Hematopoietic multipotent progenitor cell treated with erythropoietin and hydrocortisone succinate and interleukin-3 and kit ligand, for 6 days (in vitro differentiated cells): ENCODE measurements at places on chromosomes 12 and 14.

- no peak for DNase-seq
Measured at GRCh38 chr14:74524076-74524811, 30.7 kb downstream of the ISCA2 start.

GRCh38 chr14:59161561-59162175, 26.8 kb upstream of the DAAM1 start:
- DNase-seq = no peak

DNA sequence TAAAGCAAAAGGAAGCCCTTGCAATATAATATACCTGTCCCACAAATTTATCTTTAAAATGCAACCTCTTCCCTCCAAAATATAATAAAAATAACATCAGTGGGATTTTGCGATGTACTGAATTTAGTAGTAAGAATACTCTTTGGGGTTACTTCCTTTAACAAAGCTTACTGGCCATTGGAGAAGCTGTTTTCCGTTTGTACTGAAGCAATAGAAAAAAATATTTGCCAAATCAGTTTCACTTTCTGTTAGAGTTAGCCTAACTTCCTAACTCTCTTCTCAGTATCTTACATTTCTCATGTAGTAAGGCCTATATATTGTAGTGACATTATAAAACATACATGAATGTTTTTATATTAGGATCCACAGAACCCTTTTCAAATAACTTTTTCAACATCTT, 3.7 kb downstream of the MAX start:
- DNase-seq = peak; percentile 64

- DNase-seq = no peak
Measured at GRCh38 chr14:49770212-49770817, 2.4 kb downstream of the KLHDC2 start.

GRCh38 chr12:52836042-52836466, 1.9 kb upstream of the KRT79 start:
- DNase-seq = peak; percentile 43

DNA sequence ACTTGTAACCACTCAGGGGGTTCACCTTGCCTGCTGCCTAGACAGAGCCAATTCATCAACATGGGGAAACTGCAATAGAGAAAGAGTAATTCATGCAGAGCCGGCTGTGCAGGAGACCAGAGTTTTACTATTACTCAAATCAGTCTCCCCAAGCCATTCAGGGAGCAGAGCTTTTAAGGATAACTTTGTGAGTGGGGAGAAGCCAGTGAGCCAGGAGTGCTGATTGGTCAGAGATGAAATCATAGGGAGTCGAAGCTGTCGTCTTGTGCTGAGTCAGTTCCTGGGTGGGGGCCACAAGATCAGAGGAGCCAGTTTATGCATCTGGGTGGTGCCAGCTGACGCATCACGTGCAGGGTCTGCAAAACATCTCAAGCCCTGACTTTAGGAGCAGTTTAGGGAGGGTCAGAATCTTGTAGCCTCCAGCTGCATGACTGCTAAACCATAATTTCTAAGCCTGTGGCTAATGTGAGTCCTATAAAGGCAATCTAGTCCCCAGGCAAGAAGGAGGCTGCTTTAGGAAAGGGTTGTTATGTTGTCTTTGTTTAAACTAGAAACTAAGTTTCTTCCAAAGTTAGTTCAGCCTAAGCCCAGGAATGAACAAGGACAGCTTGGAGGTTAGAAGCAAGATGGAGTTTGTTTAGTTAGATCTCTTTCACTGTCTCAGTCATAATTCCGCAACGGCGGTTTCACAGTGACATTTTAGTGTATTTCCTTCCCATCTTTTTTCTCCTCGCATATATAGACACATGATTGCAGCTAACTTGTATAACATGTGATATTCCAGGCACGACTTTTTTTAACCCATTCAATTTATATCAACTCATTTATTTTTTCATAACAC, 68.9 kb upstream of the NCOR2 start:
- peak; percentile 89 for DNase-seq

- DNase-seq = peak; percentile 41
Measured at GRCh38 chr12:2338991-2339431, 286.2 kb downstream of the CACNA1C start.

DNA sequence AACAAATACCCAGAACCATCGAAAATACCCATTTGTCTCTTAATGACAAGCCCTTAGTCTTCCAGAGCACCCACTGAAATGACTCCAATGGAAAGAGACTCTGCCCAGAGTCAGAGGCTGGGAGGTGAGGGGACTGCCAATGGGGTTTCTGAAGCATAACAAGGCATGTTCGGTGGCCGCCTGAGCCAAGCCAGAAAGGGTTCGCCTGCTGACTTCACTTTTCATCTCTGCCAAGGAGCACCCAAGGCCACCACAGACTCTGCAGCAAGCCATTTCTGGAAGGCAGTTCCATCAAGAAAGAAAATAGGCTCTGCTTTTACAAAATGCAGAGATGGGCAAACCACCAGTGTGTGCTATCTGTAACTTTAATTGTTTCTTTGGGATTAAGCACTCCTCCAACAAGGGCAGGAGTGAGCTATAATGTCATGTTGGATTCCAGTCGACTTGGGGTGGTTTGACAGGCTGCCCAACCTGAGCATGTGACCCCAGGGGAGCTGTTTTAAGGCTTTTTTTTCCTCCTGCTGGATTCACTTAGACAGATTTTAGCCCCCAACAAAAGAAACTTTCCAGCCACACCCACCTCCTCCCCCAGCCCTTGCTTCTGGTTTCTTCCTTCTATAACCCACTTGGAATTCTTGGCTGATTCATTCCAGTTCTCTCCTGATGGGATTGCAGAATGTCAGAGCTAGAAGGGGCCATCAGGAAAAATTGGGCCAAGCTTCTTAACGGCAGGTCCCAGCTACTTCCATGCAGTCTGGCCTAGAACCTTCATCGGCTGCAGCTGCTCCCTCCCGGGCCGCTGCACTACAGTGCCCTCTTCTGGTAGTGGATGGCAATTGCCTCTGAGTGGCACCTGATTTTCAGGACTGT, 24.1 kb downstream of the CKAP4 start:
- DNase-seq = peak; percentile 73

GRCh38 chr14:50285861-50286260, 26.2 kb downstream of the L2HGDH start:
- DNase-seq = no peak

GRCh38 chr12:105939181-105939721, 199.5 kb downstream of the NUAK1 start:
- DNase-seq = no peak

DNA sequence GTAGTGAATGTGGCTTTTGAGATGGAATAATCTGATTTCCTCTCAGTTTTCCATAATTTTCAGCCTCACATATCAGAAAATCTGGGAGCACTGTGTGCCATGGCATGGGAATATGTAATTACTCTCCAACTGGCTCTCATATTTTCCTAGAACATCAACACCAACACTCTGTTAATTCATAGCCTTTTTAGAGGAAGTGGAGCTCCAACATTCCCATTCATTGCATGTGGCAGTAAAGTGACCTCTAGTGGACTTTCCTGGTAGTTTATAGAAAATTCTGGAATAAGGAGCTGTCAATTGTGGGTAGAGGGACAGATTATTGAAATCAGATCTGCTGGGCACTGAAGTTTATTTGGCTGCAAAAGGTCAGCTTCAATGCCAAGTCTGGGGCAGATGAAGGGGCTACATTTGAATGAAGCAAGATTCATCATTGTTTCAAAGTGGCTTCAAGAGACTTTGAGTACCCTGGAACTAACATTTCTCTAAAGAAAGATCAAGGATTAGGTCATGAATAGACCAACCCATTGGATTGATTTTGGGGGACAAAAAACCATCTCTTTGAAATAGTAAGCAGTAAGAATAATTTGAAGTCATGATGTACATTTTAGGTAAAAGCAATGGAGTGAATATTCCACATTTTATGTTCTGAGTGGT, 23.6 kb upstream of the USP44 start:
- DNase-seq = peak; percentile 41
